ENCODE measurements at places on chromosomes 13 and 19. TPM values are rescaled to one million over a fixed set of nuclear protein-coding genes. Genes with fewer than 3 reads are reported as not detected.
A peak's percentile ranks its signal among the peaks of the same experiment; 100 is the strongest.

The MYO9B gene
- total RNA-seq, result 89.4 TPM

DNA sequence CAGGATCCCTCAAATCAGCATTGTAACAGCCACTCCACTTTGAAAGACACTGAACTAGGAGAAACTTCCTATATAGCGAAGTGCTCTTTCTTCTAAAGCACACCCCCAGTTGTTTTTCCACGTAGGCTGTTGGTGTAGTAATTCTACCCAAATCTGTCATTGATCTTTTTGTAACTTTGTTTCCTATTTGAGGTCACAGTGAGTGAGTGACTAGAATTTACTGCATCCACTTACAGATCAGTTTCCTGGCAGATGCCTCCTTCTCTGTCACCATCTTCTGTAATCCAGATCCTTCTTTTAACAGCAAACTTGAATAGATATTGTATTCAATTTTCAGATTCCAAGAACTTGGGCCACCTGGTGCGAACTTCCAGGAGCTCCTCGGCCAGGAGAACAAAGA is 15.3 kb downstream of the ZAR1L start:
- DNase-seq, result no peak

The RNF225 gene
- total RNA-seq, result not detected

DNA sequence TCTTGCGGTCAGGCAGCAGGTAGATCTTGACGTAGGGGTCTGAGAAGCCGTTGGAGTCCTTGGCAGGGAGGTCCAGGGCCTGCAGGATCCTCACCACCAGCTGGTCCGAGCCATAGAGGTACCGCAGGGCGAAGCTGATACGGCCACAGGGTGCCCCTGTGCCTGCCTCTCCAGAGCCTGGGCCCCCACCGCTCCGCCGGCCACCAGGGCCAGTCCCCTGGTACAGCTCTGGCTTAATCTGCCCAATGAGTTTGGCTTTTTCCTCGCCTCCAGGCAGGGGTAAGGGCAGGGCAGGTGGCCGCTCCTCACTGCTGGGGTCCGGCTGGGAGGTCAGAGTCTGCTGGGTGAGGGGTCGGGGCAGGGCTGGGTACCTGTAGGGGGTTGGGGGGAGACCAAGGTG is 9.9 kb downstream of the SYT3 start:
- DNase-seq, result no peak

GRCh38 chr13:20495087-20496023 is 30.3 kb downstream of the CRYL1 start:
- peak; percentile 52 for DNase-seq

The ZNF763 gene
- total RNA-seq, result 2.7 TPM

DNA sequence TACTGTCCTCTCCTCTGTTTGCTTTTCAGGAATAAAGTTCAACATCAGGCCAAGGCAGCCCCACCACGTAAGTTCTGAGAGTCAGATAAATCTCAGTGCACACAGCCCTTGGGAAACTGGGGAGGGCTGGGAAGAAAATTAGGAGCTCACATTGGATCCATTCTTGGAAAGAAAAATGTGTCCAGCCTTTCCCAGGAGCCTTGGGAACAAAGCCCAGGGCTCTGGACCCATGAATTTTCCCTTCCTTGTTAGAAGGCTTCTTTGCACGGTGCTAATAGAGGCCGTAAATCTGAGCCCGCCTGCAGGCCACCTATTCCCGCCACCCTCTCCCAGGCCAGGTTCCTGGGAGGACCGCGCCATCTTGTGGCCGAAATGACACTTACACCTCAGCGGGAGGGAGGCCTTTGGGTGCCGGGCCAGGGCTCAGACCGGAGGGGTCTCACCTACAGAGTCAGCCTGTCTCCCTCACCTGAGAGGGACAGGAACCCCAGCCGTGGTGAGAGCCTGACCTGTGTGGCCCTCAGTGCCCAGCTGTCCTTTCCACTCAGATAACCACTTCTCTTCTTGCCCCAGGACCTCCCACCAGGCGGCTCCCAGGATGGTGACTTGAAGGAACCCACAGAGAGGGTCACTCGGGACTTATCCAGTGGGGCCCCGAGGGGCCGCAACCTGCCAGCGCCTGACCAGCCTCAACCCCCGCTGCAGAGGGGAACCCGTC is 25.1 kb upstream of the KCTD15 start:
- peak; percentile 54 for DNase-seq

DNA sequence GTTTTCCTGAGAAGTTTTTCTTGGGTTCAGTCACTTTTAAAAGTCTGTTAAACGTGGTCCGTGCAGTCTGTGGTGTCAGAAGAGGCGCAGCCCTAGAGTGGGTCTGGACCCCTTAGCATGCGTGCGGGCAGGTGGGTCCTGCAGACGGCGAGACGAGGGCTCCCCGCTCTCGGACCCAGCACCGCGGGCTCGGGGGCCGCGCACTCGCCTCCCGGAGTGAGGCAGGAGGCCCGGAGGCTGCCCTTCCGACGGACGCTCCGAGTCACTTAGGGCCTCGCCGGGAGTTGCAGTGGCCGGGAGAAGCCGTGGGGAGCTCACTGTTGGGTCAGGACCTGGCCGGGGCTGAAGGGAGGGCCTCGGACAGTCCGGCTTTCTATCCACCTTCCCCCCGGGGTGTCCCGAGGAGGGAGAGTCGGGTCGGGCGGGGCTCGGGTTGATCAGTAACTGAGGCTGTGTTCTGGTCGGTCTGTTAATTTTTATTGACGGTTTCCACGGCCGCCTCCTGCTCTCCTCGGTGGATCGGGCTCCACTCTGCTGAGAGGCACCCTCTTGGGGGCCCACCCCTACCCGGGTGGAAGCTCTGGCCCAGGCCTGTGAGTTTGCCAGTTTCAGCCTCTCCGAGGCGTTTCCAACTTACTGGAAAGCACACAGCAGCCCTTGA is 1.3 kb downstream of the PTBP1 start:
- peak; percentile 30 for DNase-seq

The PSG11 gene
- not detected for total RNA-seq

DNA sequence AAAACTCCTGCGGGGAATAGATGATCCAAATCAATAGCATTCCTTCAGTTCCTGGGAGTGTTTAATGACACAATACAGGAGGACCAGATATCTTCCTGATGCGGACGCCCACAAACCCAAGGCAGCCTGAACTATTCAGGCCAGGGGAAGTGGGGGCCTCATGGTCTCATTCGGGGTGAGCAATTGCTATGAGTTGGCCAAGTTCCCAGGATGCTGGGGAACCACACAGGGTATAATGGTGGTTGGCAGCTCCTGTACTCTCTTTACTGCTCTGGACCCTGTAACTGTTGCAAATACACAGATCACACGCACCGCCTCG is 401.2 kb downstream of the IRS2 start:
- no peak for DNase-seq

GRCh38 chr13:113186061-113186900 is 22.2 kb downstream of the PCID2 start:
- no peak for DNase-seq

Data from heart left ventricle (tissue), 16 donors.